ENCODE measurements at places on chromosomes 16 and 17.

DNA sequence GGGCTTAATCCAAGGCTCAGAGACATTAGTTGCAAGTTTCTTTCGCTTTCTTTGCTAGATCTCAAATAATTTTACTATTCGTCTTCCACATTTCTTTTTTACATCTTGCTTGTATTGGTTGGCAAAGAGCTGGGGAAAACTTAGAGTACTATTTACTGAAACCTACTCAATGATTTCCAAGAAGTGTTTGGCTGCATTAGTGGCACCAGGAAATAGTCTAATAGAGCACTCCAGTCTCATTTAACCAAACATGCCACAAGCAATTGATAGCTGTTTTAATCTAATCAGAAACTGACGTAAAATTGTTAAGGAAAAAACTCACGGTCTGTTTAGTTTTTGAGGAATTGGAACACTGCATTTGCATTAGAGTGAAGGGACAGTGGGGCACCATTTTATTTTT lies 29.0 kb downstream of the NUP93 start:
- no peak for DNase-seq

- DNase-seq = no peak
Observed at GRCh38 chr16:57608462-57609113, 19.8 kb upstream of the ADGRG1 start.

DNA sequence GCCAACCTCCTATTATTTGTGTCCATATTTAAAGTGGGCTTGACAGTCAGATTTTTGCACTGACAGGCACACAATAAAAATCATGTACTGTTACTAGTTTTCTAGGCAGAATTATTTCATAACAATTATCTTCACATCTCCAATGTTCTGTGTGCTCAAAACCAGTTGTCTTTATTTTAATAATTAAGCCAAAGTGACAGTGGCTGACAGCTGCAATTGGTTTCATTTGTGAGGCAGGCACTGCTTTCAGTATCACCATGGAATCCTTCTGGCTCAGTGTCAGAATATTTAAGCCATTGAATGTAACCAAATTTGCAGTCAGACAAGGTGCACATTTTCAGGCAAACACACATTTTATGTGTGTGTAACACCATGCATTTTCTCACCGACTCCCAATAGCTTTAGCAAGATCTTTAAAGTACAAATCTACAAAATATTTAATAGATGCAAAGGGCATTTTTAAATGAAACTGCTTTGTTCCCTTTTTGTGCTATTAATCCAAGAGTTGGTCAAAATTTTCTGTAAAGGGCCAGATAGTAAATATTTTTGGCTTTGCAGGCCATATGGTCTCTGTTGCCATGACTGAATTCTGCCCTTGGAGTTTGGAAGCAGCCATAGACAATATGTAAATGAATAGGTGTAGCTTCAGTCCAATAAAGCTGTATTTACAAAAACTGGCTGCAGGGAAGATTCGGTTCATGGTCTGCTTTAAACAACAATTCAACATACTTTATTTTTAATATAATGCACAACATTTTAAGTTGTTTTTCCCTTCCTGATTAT lies 486.0 kb downstream of the KCNJ2 start:
- DNase-seq = no peak

GRCh38 chr17:30160419-30161172 lies 44.0 kb downstream of the NSRP1 start:
- DNase-seq = no peak

GRCh38 chr16:84356591-84357116 lies 11.7 kb upstream of the ATP2C2 start:
- DNase-seq = no peak

DNA sequence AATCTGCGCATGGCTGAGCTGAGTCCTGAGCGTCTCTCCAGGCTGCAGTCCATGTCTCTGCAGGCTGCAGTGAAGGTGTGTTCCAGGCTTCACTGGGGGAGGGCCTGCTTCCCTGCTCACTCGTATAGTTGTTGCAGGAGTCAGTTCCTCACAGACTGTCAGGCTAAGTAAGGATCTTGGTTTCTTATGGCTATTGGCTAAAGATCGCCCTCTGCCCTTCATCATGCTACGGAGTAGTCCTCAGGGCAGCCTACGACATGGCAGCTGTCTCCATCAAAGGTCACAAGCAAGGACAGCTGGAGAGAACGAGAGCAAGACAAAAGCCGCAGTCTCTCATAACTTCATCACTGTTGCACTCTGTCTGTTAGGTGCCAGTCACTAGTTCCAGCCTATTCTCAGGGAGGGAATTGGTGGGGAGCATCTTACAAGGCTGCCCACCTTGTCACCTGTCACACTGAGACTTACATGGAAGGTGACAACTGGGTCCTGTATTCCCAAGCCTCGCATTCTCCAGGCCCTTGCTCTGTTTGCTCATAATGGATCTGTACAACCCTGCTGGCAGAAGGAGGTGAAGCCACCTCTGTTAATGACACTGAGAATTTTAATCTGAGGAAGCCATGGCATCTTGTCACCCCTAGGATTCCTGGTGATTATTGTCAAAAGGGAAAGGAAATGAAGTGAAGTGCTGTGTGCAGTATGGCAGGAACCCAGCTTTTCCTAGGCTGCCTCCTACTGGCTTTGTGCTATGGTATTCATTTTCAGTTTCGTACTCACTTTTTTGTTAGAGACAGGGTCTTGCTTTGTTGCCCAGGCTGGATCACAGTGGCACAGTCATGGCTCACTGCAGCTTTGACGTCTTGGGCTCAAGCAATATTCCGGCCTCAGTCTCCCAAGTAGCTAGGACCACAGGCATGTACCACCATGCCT lies 43.4 kb downstream of the MFSD11 start:
- DNase-seq = no peak

- no peak for DNase-seq
Observed at GRCh38 chr16:51114382-51114781, 36.7 kb downstream of the SALL1 start.

DNA sequence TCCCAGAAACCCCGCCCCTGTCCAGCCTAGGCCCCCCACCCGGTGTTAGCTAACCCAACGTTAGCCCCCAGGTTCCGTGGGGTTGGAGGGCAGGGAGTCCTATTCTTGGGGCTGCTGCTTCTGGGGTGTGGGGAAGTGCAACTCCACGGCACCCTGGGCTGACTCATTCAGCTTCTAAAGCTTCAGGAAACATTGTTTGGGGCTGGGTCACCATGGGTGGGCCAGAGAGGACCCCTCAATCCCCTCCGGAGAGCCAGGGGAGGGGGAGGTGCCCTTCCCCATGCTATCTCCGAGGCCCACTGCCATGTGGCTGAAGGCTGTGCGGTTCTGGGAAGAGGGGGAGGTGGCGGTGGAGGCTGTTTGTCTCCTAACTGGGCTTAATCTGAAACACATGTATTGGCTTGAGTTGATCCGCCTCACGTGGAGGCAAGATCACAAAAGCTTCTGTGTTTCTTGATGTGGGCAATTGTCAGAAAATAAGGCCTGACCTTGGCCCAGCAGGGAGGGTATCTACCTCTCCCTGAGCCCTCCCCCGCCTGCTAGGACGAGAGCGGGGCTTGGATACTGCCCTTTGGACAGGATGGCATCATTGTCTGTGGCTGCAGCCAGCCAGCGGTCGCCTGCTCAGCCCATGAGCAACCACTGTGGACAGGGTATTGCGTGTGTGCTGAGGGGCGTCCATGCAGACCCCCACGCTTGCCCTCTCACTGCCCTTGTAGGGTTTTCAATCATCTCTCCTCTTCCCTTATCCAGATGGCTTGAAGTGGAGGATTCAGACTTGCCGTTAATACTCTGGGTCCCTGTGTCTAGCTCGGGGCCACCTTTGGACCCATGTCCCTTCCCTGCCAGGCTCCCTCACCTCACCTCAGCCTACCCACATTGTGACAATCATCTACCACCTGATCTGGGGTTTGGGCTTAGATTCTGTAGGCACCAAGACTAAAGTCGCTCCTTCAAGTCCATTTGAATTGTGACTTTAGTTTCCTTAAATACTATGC lies 1.3 kb downstream of the SERPINF1 start:
- no peak for DNase-seq

- no peak for DNase-seq
Observed at GRCh38 chr16:72979974-72980373, 68.0 kb downstream of the ZFHX3 start.

- DNase-seq = no peak
Observed at GRCh38 chr16:75243667-75244224, 7.7 kb downstream of the BCAR1 start.

DNA sequence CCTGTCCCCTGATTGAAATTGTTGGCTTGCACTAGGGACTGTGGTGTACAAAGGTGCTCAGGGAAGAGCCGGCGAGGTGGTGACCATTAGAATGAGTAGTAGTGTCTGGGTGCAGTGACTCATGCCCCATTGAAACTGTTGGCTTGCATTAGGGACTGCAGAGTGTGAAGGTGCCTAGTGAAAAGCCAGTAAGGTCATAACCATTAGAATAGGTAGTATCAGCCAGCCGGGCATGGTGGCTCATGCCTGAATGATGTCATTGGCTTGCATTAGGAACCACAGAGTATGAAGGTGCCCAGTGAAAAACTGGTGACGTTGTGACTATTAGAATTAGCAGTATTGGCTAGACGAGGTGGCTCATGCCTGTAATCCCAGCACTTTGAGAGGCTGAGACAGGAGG lies 78.9 kb downstream of the ABCC6 start:
- DNase-seq = no peak

DNA sequence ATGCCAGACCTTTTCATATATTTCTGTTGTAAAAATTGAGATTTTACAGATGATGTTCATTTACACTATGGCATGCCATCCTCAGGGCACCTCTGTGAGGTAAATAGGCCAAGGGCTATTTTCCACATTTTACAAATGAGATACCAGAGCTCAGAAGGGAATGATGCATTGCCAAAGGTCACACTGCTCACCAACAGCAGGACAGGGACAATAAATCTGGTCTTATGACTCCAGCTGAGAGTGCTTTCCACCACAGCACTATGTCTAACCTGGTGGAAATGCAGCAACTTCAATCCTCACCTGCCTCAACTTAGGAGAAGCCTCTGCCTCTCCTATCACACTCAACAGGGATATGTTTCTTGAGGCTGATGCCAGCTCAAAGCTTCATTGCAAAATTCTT lies 40.6 kb downstream of the GRIN2A start:
- DNase-seq = no peak

DNA sequence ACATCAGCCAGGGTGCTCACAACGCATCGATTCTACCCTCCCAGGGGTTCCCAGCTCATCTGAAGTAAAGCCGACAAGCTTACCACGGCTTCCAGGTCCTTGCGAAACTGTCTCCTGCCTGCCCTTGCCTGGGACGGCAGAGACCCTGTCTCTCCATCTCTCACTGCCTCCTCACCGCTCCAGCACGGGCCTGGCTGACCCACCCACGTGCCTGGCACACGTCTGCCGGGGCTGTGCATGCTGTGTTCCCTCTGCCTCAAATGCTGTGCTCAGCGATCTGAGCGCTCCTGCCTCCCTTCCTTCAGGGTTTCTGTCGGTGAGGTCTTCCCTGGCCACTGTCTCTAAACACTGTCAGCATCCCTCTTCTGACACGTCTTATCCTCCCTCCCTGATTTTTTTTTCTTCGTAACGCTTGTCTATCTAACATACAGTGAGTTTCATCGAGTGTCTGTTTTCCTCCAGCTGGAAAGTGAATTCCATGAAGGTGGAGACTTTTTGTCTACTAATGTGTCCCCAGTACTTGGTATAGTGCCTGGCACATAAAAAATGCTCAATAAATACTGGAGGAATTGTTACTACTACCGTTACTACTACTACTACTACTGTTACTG lies 208.4 kb downstream of the IRF8 start:
- no peak for DNase-seq

DNA sequence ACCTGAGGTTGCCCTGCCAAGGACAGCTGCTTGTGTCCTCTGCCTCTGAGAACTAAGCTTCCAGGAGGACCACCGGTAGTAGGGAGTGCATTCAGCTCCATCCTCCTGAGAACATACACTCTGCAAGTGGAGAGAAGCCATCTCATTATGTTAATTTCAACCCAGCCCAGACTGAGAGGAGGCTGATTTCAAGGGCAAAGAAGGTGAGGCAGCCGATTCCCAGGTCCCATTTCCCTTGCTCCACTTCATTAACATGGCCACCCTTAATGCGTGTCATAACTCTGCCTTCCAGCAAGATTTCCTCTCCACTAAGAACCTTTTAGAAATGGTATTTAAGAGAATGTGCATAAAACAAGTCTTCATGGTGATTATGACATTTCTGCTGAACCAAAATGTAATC lies 72.5 kb downstream of the CDH13 start:
- DNase-seq = no peak

DNA sequence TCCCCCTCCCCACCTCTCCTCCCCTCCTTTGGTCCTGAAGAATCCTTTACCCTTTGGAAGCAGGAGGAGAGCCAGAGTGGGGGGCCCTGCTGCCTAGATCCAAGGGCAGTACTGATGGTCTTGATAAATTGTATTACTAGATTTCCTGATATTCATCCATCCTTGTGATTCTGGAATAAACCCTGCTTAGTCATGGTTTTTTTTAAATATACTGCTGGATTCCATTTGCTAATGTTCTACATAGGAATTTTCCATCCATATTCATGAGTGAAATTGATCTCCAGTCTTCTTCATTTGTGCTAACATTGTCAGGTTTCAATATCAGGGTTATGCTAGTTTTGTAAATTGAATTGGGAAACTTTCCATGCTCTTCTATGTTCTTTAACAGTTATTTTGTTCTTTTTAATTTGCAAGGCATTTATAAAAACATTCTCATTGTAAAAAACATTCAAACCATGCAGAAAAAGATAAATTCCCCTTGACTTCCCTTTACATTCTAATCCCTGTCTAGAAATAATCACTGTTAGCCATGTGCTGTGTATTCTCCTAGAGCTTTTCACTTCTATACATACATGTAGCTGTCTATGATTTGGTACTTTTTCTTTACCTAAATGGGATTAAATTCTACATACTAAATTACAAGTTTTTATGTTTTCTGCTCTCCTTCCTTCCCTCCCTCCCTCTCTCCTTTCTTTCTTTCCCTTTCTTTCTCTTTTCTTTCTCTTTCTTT lies 56.7 kb downstream of the CCDC42 start:
- DNase-seq = no peak

- no peak for DNase-seq
Observed at GRCh38 chr16:85613604-85614337, 649 bp downstream of the GSE1 start.

GRCh38 chr17:43823350-43824084 lies 9.4 kb downstream of the MPP3 start:
- no peak for DNase-seq

GRCh38 chr17:7647018-7647417 lies 3.7 kb upstream of the ATP1B2 start:
- DNase-seq = no peak

All from activated CD4-positive, alpha-beta T cell treated with anti-CD3 and anti-CD28 coated beads for 1 hour (primary cell).